ENCODE measurements at places on chromosomes 7 and 10. TPM values are rescaled to one million over a fixed set of nuclear protein-coding genes. Genes with fewer than 3 reads are reported as not detected.

ZNF804B gene
- 0.37 TPM for polyA plus RNA-seq

CYP26A1 gene
- polyA plus RNA-seq, result 0.77 TPM

OR2A1 gene
- not detected for polyA plus RNA-seq

KAZALD1 gene
- 1.2 TPM for polyA plus RNA-seq

TDRD1 gene
- not detected for polyA plus RNA-seq

METTL27 gene
- 2.4 TPM for polyA plus RNA-seq

KDM7A gene
- 8.2 TPM for polyA plus RNA-seq

ASZ1 gene
- not detected for polyA plus RNA-seq

MMP21 gene
- not detected for polyA plus RNA-seq

COL1A2 gene
- 2.3 TPM for polyA plus RNA-seq

AOAH gene
- polyA plus RNA-seq, result 0.76 TPM

RBP3 gene
- polyA plus RNA-seq, result not detected

LHFPL3 gene
- polyA plus RNA-seq, result 3.5 TPM

PTPRE gene
- 4.4 TPM for polyA plus RNA-seq

FGF8 gene
- 6.0 TPM for polyA plus RNA-seq

TMEM184A gene
- polyA plus RNA-seq, result 0.12 TPM

TAS2R40 gene
- polyA plus RNA-seq, result not detected

VPS37D gene
- 56.3 TPM for polyA plus RNA-seq

AGMO gene
- not detected for polyA plus RNA-seq

CAMK2B gene
- 67.3 TPM for polyA plus RNA-seq

GPER1 gene
- not detected for polyA plus RNA-seq

HYAL4 gene
- polyA plus RNA-seq, result 0.64 TPM

GPRIN2 gene
- polyA plus RNA-seq, result 7.1 TPM

OTUD1 gene
- 6.0 TPM for polyA plus RNA-seq

MRLN gene
- polyA plus RNA-seq, result not detected

DNAH11 gene
- 2.1 TPM for polyA plus RNA-seq

SPDYE11 gene
- polyA plus RNA-seq, result 0.48 TPM

All from neural cell (in vitro differentiated cells).